CD4-positive, alpha-beta T cell (primary cell): ENCODE measurements at places on chromosomes 3 and 15.

- no peaks in the 10 kb centered on the region for H3K4me1 ChIP-seq
- no peak for DNase-seq
- H3K27me3 ChIP-seq = no peaks in the 10 kb centered on the region
- no peaks in the 10 kb centered on the region for H3K36me3 ChIP-seq
- H3K4me3 ChIP-seq = no peak overlapping the region
- no peak overlapping the region for H3K27ac ChIP-seq
Measured at GRCh38 chr15:69359722-69360121, 54.4 kb upstream of the KIF23 start.

GRCh38 chr3:127821394-127821793, 921 bp downstream of the MGLL start:
- H3K36me3 ChIP-seq = no peaks in the 10 kb centered on the region
- no peak overlapping the region for H3K27ac ChIP-seq
- H3K4me3 ChIP-seq = no peak overlapping the region
- no peak for DNase-seq
- peaks cover 8% of the 10 kb centered on the region for H3K4me1 ChIP-seq
- peaks cover 46% of the 10 kb centered on the region for H3K27me3 ChIP-seq

GRCh38 chr3:152539191-152539764, 270.5 kb downstream of the MBNL1 start:
- no peak overlapping the region for H3K4me3 ChIP-seq
- no peak overlapping the region for H3K27ac ChIP-seq
- H3K27me3 ChIP-seq = no peaks in the 10 kb centered on the region
- no peak for DNase-seq
- no peaks in the 10 kb centered on the region for H3K4me1 ChIP-seq

DNA sequence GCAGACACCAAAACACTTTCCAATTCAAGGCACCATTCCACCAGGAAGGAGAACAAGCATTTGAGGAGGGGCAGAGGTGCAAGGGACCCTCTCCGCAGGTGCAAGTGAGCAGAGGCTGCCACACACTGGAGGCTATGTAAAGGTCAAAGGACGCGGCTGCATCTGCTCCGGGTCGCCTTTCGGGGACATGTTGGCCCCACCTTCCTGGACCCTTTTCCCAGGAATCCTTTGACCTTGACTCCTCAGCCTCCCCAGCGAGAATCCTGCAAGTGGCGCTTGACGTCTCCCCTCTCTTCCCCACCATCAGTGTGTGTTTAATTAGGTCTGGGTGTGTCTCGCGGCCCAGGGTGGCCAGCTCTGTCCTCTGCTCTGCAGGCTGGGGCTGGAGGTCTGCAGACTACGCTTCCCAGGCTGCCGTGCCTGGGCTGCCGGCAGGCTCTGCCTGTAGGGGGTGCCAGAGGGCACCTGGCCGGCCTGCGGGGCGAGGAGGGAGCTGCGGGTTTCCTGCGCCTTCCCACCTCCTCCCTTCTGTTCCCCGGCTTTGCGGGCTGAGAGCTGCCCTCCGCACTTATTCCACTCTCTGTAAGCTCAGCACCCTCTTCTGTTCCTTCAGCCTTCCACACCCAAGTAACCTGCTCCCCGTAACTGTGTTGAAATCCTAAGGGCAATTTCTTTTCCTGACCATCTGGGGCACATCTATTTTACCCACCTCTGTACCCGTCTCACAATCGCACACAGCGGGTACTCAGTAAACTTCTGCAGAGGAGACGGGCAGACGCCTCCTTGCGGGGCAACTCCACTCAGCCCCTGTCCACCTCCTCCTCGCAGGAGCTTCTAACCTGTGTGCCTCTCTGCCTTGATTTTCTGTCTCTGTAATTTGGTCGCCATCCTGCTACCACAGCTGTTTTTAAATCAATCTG, 129.8 kb downstream of the NSMCE3 start:
- H3K27me3 ChIP-seq = peaks cover 18% of the 10 kb centered on the region
- no peaks in the 10 kb centered on the region for H3K36me3 ChIP-seq
- DNase-seq = peak; percentile 64
- H3K4me3 ChIP-seq = no peak overlapping the region

GRCh38 chr3:49131576-49131975, 1.3 kb downstream of the LAMB2 start:
- H3K27ac ChIP-seq = no peak overlapping the region
- H3K4me1 ChIP-seq = peaks cover 4% of the 10 kb centered on the region
- H3K4me3 ChIP-seq = no peak overlapping the region

DNA sequence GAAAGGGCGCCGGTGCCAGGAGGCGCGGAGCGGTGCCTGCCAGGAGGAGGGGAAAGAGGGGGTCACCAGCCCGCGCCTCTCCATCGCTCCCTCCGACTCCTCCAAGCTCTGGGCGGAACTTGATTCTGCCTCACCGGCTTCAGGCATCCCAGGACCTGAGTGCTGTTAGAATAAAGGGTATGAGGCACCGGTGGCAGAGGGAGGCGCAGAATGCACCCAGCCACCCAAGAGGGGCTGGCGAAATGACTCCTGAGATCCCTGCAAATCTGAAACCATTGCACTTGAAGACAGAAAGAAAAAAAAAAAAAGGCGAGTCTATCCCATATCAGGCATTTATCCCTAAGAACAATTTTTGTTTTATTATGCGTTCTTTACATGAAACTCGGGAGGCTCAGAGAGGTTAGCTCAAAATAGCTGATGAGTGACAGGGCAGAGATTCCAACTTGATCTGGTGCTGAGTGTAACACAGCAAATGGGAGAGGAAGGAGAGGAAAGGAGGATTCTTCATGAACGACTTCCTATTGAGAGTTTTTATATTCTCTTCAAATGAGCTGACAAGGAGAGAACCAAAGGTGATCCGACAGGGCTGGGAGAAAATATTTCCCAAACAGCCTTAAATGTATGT, 157.0 kb upstream of the FRMD4B start:
- H3K4me1 ChIP-seq = no peaks in the 10 kb centered on the region
- no peak overlapping the region for H3K4me3 ChIP-seq
- no peak for DNase-seq
- H3K27me3 ChIP-seq = peaks cover 31% of the 10 kb centered on the region
- H3K27ac ChIP-seq = no peak overlapping the region

GRCh38 chr3:29597376-29598008, 316.6 kb downstream of the RBMS3 start:
- no peak overlapping the region for H3K27ac ChIP-seq
- H3K4me3 ChIP-seq = no peak overlapping the region
- no peaks in the 10 kb centered on the region for H3K4me1 ChIP-seq
- H3K36me3 ChIP-seq = no peaks in the 10 kb centered on the region

DNA sequence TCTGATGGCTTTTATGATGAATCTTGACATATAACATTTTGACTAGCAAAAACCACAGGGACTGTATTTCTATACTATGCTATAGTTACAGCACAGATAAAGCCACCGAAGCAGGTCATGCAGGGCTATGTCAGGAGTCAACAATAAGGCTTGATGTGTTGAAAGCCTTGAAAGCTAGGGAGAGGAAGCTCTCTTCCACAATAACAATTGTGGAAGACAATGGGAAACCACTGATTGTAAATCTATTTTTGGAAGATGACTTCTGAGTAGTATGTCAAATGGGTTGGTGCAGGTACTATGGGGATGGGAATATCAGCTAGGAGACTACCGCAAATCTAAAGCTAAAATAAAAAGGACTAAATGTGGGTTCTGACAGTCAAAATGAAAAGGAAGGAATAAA, 4.0 kb upstream of the AQR start:
- H3K4me1 ChIP-seq = peaks cover 15% of the 10 kb centered on the region
- H3K27me3 ChIP-seq = no peaks in the 10 kb centered on the region
- DNase-seq = no peak
- no peak overlapping the region for H3K27ac ChIP-seq
- H3K36me3 ChIP-seq = no peaks in the 10 kb centered on the region
- no peak overlapping the region for H3K4me3 ChIP-seq

- DNase-seq = no peak
- H3K4me3 ChIP-seq = no peak overlapping the region
- H3K4me1 ChIP-seq = peaks cover 3% of the 10 kb centered on the region
- no peaks in the 10 kb centered on the region for H3K36me3 ChIP-seq
- H3K27ac ChIP-seq = no peak overlapping the region
- no peaks in the 10 kb centered on the region for H3K27me3 ChIP-seq
Measured at GRCh38 chr15:57743424-57743823, 36.9 kb downstream of the POLR2M start.

DNA sequence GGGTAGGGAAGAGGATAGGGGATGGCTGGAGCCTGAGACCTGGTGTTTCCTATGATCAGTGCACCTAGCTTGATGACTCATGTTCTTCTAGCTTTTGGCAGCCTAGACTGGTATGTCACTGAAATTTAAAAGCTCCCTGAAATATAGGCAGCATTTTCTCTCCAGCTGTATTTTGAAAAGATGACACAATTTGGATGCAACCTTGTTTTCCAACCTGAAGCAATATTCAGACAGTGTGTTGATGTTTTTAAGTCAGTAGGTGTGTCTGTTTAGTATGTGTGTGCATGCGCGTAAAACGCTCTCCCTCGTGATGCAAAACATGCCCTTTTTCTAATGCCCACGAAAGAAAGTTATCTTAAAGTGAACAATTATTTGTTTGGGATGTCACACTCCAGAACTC, 58.5 kb downstream of the RPL22L1 start:
- H3K4me1 ChIP-seq = no peaks in the 10 kb centered on the region
- no peaks in the 10 kb centered on the region for H3K36me3 ChIP-seq
- H3K27ac ChIP-seq = no peak overlapping the region
- no peak for DNase-seq

GRCh38 chr15:93913310-93913709, 318.1 kb upstream of the MCTP2 start:
- no peak for DNase-seq
- no peak overlapping the region for H3K27ac ChIP-seq
- H3K4me3 ChIP-seq = no peak overlapping the region

DNA sequence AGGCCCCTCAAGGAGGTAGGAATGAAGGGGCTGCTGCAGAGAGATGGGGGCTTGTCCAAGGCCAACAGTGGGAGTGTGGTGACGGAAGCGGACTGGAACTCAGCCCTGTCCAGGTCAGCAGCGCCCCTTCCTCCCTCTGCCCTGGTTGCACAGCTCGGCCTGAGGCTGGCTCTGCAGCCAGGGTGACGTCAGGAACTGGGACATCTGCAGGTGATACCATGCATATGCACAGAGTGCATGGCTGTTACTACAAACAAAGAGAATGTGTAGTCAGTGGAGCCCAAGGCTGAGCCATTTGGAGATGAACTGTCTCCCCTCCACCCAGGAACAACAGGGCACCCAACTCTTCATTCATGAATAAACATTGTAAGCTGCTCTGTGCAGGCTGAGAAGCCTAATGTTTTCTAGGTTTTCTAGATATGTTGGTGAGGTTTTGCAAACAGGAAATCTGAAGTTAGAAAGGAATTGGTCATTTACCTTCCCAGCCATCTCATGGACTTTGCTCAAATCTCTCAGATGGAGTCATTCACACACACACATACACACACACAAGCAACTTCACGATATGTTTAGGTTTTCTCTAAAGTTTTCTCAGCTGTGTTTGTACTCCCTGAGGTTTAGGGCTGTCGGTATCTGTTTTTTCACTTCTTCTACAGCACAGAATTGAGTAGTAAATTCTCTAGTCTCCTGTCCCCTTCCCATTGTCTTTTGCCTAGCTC, 117.2 kb downstream of the TLE3 start:
- peaks cover 18% of the 10 kb centered on the region for H3K27me3 ChIP-seq
- no peak overlapping the region for H3K4me3 ChIP-seq
- H3K4me1 ChIP-seq = no peaks in the 10 kb centered on the region

- H3K27ac ChIP-seq = no peak overlapping the region
- no peak for DNase-seq
- no peaks in the 10 kb centered on the region for H3K36me3 ChIP-seq
Measured at GRCh38 chr3:75001330-75001729, 386.9 kb upstream of the CNTN3 start.

GRCh38 chr3:119329551-119329950, 35.4 kb downstream of the ARHGAP31 start:
- no peaks in the 10 kb centered on the region for H3K4me1 ChIP-seq
- no peak overlapping the region for H3K27ac ChIP-seq
- no peak overlapping the region for H3K4me3 ChIP-seq
- H3K36me3 ChIP-seq = no peaks in the 10 kb centered on the region

DNA sequence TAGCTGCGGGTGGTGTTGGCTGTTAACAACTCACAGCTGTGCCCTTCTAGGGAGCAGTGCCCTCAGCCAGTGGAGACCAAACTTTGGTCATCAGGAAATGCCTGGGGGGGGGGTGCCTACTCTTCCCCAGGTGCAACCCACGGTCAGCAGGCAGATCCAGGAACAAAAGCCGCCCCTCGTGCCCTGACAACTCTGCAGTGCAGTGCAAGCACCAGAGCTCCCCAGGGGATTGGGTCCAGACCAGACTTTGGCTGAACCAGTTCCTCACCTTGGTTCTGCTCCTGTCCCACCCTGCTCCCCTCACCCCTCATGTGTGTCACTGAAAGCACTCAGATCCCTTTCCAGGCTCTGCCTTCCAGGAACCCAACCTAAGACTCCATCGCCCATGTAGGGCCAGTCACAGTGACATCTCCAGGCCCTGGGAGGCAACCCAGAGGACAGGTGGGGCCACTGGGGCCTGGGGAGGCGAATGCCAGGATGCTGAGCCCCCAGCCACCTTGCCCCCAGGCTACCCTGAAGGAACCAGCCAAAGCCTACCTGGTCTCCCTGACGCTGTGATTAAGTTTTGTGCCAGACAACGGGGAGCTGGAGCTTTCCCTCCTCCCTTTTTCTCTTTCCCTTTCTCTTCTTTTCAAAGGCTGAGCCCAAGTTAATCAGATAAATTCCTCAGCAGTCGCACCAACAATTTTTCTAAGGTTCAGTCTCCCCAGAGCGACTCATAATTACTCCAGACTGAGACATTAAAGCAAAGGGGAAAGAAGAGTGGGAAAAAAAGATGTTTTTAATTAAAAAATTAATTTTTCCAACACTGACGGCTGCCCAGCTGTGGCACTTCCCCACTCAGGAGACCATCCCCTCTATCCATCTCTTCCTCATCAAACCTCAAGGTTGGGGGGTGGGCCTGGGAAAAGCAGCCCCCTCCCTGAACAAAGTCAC, 207.5 kb upstream of the LINGO1 start:
- H3K27me3 ChIP-seq = peaks cover 18% of the 10 kb centered on the region
- H3K4me3 ChIP-seq = no peak overlapping the region
- DNase-seq = no peak
- H3K27ac ChIP-seq = no peak overlapping the region
- H3K4me1 ChIP-seq = no peaks in the 10 kb centered on the region

DNA sequence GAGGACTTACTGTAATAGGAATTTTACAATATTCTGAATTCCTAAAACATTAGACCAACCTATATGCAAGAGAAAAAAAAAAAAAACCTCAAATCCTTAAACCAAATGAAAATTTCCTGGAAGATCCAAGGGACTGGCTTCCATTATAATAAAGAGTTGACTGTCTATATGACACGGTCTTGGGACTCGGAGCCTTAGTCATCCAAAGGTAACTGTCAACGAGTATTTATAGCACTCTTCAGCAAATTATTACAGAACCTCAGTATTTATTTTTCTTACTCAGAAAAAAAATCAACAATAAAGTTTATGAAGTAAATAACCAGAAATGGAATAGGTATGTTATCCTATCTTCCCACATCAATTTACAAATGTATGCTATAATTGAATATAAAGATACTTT, 66.0 kb downstream of the TTBK2 start:
- H3K27me3 ChIP-seq = no peaks in the 10 kb centered on the region
- H3K4me1 ChIP-seq = no peaks in the 10 kb centered on the region
- peaks cover 10% of the 10 kb centered on the region for H3K36me3 ChIP-seq
- no peak for DNase-seq
- no peak overlapping the region for H3K4me3 ChIP-seq
- no peak overlapping the region for H3K27ac ChIP-seq
